ENCODE measurements at places on chromosomes 1 and 21.

DNA sequence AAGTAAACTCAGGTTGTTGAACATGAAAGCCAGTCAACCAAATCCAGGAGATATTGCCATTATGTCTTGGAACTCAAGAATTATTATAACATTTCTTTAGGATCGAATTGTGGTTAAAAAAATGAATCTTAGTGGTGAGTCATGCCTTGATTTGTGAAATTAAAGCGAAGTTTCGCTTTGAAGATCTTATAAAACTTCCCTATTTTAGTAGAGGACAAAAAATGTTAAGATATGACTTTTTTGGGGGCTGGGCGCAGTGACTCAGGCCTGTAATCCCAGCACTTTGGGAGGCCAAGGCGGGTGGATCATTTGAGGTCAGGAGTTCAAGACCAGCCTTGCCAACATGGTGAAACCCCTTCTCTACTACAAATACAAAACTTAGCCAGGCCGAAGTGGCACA lies 39.5 kb upstream of the PTBP2 start:
- DNase-seq = no peak

GRCh38 chr1:240739139-240739538 lies 127.2 kb upstream of the GREM2 start:
- DNase-seq = no peak

DNA sequence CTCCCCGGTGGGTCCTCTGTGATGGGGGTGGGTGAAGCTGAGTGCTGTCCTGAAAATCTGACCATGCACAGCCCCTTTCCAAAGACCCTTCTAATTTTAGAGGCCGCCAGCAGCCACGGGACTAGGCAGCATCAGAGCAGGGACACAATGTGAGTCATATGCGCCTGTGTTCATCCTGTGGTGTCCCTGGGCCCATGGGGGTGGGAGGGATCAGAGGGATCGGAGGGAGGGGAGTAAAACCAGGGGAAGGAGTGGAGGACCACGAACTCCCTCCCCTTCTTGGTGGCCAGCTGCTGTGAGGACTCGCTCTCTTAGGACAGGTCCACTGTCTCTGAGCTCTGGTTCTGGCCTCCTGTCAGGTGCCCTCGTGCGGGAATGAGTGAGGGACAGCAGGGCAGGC lies 61.5 kb downstream of the ADARB1 start:
- no peak for DNase-seq

DNA sequence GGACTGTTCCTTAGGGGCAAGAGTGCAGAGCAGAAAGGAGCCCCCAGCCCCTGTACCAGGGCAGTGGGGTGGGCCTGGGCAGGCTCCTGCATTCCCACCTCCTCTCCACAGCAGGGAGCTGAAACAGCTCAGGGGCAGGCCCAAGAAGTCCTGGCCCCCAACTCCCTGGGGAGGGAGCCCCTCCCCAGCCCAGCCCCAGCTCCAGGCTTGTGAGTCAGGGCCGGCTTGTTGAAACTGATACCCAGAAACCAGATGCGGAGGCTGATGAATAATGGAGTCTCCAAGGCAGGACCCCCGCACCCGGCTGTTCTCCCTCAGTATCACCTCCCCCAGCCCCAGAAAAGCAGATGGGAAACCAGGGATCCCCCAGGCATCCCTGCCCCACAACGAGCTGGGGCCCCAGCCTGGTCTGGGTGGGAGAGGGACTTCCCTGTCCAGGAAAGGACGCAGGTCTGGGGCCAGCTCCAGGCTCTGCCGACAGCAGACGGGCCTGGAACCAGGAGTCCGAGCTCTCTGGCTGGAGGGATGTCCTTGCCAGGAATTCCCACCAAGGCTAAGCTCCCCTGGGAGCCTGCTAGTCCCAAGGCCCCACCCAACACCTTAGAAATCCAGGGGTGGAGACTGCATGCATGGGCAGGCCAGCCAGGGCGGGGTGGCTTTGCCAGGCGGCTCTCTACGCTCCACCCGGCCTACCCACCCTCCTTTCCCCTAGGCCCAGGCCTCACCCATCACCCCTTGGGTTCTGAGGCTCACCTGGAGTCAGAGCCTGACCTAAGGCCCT lies 2.7 kb downstream of the PLEKHG5 start:
- DNase-seq = no peak

DNA sequence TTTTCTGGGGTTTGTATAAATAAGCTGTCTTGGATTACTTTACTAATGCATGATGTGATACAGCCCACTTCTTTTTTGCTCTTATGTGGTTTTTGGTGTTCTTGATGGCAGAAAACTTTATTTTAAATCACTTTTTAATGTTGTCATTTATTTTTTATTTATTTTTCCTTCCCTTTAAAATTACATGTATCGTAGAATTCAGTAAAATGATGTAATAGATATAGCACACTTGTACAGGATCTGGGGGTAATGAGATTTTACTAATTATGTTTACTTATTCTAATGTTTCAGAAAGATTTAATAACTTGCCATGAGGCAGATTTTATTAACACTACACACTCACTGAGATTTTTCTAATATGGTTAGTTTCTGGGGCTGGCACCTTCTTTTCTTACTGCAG lies 701 bp upstream of the B3GALT2 start:
- no peak for DNase-seq

GRCh38 chr1:205301842-205302588 lies 19.5 kb downstream of the NUAK2 start:
- no peak for DNase-seq

- DNase-seq = no peak
Measured at GRCh38 chr1:212703991-212704564, 4.4 kb upstream of the BATF3 start.

GRCh38 chr21:15453261-15453660 lies 276.5 kb upstream of the USP25 start:
- no peak for DNase-seq
